Astrocyte (in vitro differentiated cells and primary cell): ENCODE measurements at places on chromosomes 7 and 10.
A peak's percentile ranks its signal among the peaks of the same experiment; 100 is the strongest.

DNA sequence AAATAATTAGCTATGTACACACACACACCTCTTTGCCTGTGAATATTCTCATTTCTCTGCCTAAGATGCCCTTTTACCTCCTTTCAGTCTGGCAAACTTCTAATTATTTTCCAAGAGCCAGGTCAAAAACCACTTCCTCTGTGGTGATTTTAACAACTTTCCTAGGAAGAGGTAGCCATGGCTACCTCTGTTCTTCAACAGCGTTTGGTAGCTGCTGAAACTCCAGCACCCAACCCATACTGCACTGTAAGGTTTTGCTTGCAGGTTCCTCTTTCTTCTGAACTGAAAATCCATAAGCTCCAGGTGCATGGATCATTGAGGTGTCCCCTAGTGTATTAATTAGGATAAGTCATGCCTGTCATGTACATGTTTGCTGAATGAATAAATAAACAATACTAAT lies 25.6 kb downstream of the NRCAM start:
- DNase-seq = no peak

DNA sequence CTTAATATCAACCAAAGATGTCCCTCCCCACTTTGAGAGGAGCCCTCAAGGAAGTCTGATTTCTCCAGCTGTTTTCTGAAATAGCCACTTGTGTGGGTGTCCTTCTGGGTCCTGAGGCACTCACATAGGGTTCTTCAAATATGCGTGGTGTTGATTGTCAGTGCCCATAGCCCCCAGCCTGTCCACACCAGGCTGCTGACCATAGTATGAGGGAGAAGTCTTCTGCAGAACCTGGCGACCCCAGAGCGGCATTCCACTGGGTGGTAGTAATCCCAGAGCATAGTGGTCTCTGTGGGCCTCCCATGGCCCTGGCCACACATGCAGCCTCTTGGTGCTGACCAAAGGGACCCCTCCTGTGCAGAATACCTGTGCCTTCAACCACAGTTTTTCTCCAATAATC lies 82.7 kb upstream of the MACROH2A2 start:
- no peak for DNase-seq

DNA sequence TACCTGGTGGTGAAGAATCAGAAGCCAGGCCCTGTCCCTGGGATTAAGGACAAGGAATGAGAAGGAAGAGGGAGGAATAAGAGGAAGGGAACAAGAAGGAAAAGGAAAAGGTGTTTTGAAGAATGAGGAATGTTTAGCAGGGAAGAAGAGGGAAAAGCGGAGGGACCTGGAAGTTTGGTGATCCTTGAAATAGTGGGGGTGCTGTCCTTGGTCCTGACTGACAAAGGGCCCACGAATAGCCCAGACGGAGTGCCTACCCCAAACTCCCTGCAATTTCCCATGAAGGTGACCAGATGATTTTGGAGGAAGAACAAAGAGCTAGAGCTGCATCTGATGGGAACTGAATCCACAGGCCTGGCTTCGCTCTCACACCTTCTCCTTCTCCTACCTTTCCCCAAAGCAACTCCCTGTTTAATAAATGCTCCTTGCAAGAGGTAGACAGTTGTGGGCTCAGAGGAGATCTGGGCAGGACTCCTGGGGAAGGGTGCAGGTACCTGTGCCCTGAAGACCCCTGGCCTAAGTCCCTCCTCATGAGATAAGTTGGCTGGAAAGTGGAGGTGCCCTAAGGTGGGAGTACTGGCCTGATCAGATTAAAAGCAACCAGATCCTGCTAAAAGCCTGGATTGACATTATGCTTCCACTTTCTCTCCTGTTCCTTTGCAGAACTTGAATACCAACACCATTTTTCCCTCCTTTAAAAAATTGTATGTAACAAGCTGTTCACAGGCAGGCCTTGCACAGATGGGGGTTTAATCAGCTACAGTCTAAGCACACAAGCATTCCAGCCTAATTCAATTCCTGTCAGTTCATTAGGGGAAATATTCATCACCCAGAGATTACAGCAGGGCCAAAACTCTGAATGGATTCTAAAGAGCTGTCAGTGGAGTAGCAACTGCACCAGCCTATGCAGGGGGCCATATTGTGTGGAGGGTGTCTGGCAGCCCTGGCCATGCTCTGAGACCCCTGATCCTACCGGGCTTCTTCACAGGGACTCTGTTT lies 19.4 kb downstream of the KAZALD1 start:
- no peak for DNase-seq

DNA sequence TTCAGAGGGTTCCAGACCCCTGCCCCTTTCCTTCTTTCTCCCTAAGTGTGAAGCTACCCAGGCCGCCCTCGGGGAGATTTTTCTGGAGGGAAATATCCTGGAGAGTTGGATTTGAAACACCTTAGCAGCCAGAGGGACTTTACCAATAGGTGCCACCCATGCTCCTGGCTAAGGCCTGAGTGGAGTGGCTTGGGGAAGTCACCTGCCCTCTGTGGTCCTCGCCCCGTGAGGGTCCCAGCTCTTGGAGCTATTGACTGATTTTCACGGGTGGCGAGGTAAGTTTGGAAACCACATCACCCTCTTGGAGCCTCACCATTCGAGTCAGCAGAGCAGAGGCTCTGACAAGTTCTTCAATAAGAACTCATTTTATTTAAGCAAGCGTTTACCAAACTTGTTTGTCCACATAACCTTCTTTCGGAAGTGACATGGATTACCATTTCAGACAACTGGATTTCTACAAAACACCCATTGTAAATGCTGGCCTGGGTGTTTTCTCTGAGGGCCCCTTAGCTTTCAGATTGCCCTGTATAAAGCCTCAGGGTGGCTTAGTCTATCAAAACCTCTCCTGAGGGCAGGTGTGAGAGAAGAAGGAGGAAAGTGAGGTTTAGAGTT lies 20.4 kb downstream of the AQP1 start:
- DNase-seq = no peak

DNA sequence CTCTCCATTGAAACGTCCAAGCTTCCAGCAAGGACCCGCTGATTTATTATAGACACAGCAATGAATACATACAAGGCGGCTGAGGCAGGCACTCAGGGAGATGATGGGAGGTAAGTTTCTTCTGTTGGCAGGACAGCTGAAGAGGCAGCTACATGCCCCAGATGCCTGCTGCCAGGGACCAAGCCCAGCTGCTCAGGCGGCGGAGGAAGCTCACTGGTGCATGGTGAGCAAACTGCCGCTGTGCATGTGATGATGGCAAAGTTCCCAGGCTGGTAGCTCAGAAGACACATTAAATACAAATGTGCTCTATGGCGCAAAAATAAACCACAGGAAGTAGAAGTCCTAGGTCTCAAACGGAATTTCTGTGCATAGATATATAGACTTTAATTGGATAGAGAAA lies 2.3 kb downstream of the DNTT start:
- no peak for DNase-seq

- no peak for DNase-seq
Measured at GRCh38 chr10:53909791-53910190, 891.2 kb downstream of the PCDH15 start.

DNA sequence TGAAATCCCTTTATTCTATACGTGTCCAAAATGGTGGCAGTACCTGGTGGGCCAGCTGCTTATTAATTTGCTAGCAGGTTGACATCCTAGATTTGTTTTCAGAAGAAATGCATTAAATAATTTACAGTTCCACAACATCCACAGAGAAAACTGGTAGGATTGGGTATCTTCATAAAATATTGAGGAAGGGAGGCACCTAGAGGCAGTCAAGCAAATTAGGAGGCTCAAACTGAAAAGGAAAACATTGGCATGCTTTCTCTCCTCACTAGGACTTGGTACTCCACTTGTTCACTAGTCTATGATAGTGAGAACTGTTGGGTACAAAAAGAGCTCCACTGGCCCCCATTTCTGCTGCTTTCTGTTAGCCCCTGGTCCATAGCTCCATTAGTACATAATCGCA lies 18.3 kb upstream of the LRGUK start:
- no peak for DNase-seq

DNA sequence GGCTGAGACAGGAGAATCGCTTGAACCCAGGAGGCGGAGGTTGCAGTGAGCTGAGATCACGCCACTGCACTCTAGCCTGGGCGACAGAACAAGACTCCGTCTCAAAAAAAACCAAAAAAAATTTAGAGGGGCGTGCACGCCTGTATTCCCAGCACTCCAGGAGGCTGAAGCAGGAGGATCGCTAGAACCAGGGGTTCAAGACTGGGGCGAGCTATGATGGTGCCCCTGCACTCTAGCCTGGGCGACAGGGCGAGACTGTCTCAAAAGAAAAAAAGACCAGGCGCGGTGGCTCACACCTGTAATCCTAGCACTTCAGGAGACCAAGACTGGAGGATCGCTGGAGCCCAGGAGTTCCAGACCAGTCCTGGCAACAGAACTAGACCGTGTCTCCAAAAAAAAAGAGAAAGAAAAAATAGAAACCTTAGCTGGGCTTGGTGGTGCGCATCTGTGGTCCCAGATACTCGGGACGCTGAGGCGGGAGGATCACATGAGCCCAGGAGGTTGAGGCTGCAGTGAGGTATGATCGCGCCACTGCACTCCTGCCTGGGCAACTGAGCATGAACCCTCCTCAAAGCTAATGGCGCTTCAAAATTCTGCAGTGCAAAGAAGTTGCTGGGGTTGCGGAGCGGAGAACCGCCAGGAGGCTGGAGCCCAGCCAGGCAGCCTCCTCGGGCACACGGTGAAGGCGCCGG lies 382 bp upstream of the MBLAC1 start:
- no peak for DNase-seq

- no peak for DNase-seq
Measured at GRCh38 chr10:74453169-74453568, 302.1 kb downstream of the ADK start.

- DNase-seq = peak; percentile 89
Measured at GRCh38 chr10:34290412-34291081, 524.5 kb downstream of the PARD3 start.

DNA sequence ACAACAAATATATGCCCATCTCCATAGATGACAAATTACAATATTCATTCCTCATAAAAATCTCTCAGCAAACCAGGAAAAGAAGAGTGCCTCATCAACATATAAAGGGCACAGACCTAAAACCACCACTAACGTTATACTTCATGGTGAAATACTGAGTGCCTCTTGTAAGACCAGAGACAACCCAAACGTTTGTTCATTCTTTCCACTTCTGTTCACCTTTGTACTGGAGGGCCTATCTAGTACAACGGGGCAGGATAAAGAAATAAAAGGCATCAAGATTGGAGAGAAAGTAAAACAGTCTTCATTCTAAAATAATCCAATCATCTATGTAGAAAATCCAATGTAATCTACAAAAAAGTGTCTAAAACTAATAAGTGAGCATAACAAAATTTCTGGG lies 79.1 kb downstream of the LARP4B start:
- DNase-seq = no peak

- DNase-seq = no peak
Measured at GRCh38 chr10:412109-412508, 276.9 kb downstream of the ZMYND11 start.

- no peak for DNase-seq
Measured at GRCh38 chr7:55078465-55079372, 59.9 kb downstream of the EGFR start.

DNA sequence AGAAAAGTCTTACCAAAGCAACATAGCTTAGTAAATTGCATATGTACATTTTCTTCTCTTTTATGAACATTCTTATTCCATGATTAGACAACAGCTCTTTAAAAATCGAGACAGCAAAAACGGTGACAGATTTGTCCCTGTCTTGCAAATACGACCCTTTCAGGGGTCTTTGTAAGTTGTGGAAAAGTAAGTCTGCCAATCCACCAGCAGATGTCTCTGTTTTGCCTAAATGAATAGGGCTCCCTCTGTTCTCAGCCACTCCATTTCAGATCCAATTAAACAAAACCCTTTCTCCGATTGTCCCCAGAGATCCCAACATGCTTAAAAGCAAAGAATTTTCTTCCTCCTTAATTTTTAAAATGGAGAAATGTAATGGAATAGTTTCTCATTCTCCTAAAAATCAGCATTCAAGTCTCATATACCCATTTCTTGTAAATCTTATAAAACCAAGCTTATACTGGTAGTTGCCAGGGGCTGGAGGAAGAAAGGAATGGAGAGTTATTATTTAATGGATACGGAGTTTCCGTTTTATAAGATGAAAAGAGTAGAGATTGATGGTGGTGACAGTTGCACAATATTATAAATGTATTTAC lies 61.0 kb upstream of the NFE2L3 start:
- DNase-seq = peak; percentile 48

- no peak for DNase-seq
Measured at GRCh38 chr7:1923409-1924257, 253.6 kb downstream of the ELFN1 start.

GRCh38 chr10:103244666-103245271 lies 918 bp upstream of the RPEL1 start:
- no peak for DNase-seq

GRCh38 chr10:68077026-68077425 lies 1.9 kb upstream of the HERC4 start:
- DNase-seq = no peak
